ENCODE measurements at places on chromosomes 6 and 20.

DNA sequence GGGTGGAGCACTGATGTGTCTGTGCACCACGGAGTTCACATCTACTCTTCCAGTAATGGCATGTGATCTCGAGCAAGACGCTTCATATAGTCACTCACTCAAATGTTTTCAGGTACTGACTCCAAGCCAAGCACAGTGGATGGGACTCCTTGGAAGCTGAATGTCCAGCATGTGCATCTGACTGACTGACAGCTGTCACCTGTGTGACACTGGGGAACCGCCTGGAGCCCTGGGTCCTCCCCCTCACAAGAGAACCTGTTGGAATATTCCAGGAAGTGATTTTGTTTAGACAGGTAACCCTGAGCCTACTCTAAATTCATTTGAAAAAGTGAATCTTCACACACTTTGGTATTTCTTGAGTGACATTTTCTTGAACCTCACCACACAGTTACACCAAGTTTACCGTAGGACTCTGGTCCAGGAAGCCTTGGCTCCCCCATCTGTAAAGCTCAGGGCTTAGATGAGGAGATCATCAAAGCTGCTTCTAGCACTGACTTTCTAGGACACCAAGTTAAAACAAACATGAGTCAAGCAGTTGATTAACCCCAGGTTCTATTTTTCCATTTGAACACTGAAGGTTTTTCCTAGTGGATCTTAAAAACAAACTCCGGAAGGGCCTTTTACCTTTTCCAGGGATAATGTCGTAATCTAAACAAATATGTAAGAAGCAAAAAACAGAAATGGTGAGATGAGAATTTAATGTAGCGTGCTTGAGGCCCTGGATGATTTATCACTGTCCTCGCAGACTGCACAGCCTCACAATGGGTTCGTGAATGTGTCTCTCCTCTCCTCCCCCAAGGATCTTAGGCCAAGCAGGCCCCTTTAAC lies 50.1 kb downstream of the EDN3 start:
- DNase-seq: no peak

DNA sequence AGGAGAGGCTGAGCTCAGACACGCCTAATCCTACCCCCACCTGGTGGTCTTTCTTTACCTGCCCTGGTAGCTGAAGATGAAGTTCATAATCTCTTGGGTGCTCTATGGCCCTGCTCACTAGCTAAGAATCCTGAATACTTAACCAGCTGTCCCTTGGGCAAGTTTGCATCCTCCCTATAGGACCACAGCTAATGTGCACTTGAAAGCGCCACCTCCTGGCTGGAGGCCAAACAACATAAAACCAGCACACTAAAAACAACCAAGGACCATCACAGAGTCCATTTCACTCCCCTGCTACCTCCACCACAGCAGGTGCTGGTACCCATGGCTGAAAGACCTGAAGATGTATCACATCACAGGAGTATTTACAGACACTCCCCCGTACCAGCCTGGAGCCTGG lies 155.5 kb upstream of the SLC24A3 start:
- DNase-seq: no peak

- DNase-seq: no peak
Measured at GRCh38 chr6:34771727-34772126, 14.4 kb downstream of the SNRPC start.

DNA sequence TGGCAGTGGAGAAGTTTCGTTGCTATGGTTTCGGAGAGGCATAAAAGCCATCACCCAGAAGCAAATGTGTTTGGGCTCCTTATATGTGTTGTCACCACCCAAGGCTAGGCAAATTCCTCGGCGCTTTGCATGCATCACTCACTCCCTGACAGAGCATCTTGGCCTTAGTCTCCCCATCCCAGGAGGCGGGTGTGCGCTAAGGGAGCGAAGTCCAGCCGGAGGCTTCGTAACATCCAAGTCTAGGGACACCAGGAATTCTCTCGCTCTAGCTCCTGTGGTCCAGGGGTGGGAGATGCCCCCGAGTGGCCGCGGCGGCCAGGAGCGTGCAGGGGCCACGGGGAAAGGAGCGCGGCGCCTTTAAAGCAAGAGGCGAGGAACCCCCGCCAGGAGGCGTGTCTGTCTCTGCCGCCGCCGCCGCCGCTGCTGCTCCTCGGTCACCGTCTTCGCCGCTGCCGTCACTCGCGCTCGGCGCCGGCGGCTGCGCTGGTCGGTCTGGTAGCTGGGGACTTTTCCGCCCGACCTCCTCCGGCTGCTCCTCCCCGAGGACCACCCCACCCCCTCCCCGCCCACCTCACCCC lies at the start of gene GRIK2:
TSS of gene GRIK2 (plus strand) at position 458 of the 578 bp plus-strand sequence.
- DNase-seq: no peak

DNA sequence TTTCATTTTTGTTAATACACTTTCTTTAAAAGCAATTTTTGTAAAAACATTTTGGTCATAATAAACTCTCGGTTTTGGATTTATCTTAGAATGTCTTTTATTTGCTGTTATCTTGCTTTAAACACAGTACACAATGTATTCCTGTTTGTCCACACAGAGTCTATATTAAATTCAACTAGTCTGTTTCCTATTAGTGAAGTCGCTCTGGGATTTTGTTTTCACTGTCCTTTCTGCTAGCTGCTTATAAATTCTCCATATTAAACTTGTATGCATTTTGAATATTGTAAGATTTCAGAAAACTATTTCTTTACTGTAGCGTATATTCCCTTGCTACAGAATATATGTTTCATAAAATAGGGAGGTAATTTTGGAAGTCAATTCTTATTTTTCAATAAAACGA lies 630.2 kb downstream of the HDGFL1 start:
- DNase-seq: no peak

DNA sequence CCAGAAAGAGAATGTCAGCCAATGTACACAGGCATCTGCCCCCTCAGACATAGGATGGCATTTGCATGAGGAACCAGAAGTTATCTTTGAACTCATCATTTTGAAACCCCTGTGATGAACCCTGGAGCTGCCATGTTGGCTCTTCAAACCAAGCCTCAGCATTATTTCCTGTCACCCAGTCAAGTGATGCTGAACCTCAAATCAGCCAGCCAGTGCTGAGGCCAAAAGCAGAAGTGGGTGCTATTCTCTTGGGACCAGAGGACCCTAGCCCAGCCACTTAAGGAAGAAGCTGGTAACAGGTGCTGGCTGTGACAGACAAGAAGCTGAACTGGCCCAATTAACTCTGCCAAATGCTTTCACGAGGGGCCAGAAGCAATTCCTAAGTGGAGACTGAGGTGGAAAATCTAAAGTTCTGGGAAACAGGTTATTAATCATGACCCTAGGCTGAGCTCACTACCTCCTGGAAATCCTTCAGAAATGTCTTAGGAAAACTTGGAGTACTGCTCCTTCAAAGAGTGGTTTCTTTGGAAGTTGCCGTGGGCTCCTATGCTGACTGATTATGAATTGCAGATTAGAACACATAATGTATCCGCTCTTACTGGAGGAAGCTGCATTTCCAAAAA lies 4.0 kb downstream of the PKIG start:
- no peak for DNase-seq

- no peak for DNase-seq
Measured at GRCh38 chr20:57877131-57877824, 167.5 kb upstream of the PMEPA1 start.

DNA sequence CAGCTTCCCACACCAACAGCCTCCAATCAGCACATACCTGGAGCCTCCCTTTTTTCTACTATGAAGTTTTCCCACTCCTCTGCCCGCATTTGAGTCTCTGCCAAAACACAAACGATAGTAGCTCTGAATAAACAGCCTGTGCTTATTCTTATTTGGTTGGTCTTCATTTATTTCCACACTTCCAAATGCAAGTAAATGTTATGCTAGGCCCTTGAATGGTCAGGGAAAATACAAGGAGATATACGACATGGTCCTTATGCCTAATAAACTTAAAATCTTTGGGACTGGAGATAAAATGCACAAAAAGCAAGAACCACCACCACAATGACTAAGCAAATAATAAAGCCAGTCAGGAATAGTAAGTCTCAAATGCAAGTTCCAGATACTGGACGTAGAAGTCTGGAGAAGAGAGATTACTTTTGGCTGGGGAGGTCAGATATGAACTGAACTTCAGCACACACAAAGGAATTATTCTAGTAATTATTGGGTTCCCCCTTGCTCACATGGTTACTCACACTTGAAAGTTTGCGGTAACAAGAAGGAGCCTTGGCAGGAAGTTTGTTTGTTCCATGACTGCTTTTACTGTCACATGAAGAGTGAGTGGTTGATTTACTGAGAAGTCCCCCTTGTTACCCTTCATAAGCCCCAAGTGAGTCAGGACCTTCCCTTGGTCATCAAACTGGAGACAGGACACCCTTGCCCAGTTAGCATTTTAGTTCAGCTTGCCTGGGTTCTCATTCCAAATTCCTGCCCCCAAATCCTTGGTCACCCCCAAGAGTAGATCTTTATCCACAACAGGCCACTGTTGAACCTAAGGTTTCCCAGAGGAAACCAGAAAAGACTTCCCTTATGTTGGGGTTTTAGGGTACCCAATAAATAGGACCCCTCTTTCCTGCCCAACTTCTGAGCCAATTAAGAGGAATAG lies 511.2 kb upstream of the JARID2 start:
- DNase-seq: no peak

DNA sequence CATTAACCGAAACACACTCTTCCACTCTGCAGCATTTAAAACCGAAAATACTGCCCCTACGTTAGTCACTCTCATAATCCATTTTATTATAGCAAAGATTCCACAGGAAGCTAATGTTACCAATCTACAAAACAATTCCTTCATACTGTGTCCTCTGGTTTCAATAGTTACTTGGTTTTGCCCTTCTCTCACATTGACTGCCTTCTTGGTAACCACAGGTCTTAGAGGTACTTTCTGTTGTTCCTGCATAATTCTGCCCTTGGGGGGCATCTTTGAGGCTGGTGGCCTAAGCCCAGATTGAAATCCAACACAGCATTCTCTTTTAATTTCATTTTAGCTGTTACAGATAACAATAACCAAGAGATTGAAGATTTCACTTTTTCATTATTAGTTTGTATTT lies 9.8 kb upstream of the DCBLD1 start:
- no peak for DNase-seq

DNA sequence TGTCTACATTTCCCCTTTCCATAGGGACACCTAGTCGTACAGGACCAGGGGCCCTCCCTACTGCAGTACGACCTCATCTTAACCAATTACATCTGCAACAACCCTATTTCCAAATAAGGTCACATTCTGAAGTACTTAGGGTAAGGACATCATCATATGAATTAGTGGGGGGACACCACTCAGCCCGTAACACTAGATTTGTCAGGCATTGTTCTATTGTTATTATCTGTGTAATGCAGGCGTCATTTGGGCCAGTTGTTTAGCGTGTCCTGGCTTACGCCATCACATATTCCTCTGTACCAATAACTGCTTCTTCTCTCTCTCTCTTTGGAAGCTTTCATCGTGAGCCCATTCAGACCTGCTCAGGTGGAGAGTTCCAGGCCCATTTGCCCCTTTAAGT lies 89.3 kb downstream of the CAP2 start:
- DNase-seq: no peak

DNA sequence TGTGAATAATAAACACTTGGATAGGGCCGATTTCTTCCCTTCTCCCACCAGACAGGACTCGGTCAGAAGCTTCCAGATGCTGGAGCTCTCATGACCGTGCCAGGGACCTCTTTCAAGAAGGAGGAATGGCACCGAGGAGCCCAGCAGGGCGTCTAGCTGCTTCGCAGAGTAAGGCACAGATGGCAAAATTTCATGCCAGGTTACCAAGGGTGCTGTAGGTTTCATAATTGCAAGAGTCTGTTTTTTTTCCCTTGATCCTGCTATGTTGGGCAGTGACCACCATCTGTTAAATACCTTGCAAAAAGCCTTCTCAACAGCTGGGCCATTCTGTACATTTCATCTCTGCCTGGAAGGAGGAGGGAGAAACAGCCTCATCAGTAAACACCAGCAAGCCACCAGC lies 111.8 kb downstream of the EDN3 start:
- no peak for DNase-seq

GRCh38 chr6:15770347-15771143 lies 107.7 kb upstream of the DTNBP1 start:
- DNase-seq: no peak

- no peak for DNase-seq
Measured at GRCh38 chr6:1820714-1821113, 211.0 kb downstream of the FOXC1 start.

DNA sequence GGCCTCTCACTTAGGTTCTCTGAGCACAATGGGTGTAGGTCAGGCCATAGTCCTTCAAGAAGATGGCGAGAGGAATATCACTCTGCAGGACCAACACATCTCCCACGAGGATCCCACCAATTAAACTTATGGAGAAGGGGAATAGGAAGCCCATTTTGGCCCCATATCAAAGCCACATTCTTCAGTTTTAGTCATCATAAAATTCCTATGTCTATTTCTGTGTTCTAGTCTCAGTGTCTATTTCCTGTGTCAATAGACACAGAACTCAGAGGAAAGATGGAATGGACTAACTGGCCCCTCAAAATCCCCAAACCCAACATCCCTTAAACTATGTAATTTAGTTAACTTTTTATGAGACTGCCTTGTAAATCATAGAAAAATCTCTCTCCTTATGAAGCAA lies 216.8 kb downstream of the HACE1 start:
- DNase-seq: no peak

GRCh38 chr6:44076356-44077213 lies 50.7 kb downstream of the MRPL14 start:
- DNase-seq: no peak

GRCh38 chr6:32943864-32944649 lies 3.2 kb upstream of the HLA-DMB start:
- no peak for DNase-seq

DNA sequence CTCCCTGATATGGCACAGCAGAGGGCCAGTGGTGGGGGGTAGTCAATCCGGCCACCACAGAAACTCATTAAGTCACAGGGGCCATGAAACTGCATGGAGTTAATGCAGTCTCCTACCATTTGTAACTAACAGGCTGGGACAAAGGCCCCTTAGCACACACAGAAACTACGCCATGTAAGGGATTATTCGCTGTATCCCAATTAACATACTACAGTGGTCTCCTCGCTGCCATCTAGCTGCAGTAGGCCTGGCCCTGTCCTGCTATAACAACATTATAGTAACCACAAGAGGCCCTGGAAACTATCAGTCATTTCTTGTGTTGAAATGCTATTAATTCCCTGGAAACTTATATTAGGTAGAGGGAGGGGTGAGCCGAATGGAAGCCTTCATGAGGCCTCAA lies 72.3 kb upstream of the CCN2 start:
- no peak for DNase-seq

DNA sequence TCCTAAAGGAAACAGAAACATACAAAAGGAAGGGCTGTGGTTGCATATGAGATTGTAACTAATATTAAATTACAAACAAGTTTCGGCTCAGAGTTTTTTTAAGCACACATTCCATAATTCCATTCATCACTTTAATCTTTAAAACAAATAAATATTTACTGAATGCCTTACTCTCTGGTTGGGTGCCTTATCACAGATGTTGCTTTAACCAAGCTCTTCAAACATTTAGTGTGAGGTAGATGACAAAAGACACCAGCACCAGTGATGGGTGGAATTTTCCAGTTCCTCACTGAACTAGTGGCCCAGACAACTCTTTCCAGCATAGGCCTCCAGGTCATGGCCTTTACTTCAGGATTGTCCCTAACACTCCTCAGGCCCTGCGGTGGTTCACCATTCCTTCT lies 58.7 kb downstream of the ARHGAP18 start:
- DNase-seq: no peak
